ENCODE measurements at places on chromosomes 12 and 14.
A peak's percentile ranks its signal among the peaks of the same experiment; 100 is the strongest.

DNA sequence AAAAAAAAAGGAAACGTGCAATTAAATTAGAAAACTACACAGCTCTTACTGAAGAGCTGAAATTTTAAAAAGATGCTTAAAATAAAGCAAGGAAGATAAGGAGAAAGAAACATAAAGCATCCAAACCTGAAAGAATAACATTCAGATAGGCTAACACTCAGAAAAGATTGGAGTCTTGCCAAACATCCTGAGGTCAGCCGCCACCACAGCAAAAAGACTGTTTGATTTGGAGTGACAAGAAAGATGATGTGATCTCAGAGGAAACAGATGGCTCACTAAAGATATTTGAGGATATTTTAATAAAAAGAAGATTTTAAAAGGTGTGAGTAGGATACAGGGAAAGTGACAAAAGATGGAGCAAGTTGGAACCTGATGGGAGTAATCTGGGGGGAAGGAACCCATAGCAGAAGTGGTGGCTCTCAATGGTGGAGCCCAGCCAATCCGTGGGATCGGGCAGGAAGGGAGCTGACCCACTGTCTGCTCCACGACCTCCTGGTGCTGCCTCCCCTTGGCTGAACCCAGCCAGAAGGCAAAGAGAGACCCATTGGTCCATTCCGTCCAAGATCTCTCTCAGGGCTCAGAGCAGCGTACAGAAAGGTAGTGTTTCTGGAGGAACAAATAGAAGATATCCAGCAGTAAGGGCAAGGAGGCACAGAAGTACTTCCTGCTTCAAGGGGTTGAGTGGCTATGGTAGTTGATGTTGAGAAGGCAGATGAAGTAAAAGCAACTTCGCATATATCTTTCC is 469.6 kb downstream of the RGS6 start:
- H3K36me3 ChIP-seq: no peaks in the 10 kb centered on the region
- peak; percentile 8 for DNase-seq
- H3K27me3 ChIP-seq: peaks cover 26% of the 10 kb centered on the region
- H3K4me1 ChIP-seq: peaks cover 12% of the 10 kb centered on the region
- no peak overlapping the region for H3K27ac ChIP-seq

DNA sequence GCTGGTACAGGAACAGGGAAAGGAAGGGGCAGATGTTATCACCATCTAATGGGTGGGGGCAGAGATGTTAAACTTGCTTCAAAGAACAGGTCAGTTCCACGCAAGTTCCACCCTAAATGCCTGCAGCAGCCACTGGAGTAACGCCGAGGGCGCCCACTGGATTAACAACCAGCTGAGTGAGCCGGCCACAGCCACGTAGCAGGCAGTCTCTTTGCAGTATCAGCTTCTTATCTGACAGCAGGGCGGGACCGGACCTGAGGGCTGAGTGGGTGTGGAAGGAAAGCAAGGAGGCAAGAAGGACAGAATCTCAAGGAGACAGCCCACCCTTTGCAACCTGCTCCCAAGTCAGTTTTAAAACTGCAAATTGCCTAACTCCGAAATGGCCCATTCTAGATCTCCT is 38.4 kb upstream of the FOXN3 start:
- H3K4me3 ChIP-seq: no peak overlapping the region
- DNase-seq: no peak
- peaks cover 61% of the 10 kb centered on the region for H3K4me1 ChIP-seq
- H3K27ac ChIP-seq: no peak overlapping the region
- H3K36me3 ChIP-seq: no peaks in the 10 kb centered on the region

DNA sequence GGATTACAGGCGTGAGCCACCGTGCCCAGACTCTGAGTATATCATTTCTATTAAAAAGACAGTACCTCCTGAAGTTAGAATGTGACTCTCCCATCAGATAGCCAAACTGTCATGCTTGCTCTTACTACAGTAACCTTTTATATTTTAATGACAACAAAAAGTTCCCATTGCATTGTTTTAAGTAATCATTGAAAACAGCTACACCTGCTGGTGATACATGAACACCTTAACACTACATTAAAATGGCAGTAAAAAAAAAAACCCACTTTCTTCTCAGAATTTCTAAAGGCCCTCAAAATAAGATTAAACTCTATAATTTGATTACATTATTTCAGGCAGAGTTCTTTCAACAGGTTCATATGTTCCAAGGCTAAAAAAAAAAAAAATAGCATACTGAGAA is 76.7 kb downstream of the SH2B3 start:
- no peaks in the 10 kb centered on the region for H3K27me3 ChIP-seq
- H3K27ac ChIP-seq: no peak overlapping the region
- no peaks in the 10 kb centered on the region for H3K4me1 ChIP-seq
- H3K36me3 ChIP-seq: peaks cover 3% of the 10 kb centered on the region
- DNase-seq: no peak

GRCh38 chr14:62002642-62003041 is 240.4 kb downstream of the SNAPC1 start:
- no peak overlapping the region for H3K4me3 ChIP-seq
- H3K27ac ChIP-seq: no peak overlapping the region
- peaks cover 14% of the 10 kb centered on the region for H3K27me3 ChIP-seq
- H3K4me1 ChIP-seq: no peaks in the 10 kb centered on the region

GRCh38 chr12:115078990-115079389 is 395.0 kb upstream of the TBX3 start:
- no peaks in the 10 kb centered on the region for H3K4me1 ChIP-seq
- H3K27me3 ChIP-seq: peaks cover 2% of the 10 kb centered on the region
- H3K27ac ChIP-seq: no peak overlapping the region
- no peak for DNase-seq

GRCh38 chr12:121653999-121654398 is 15.5 kb downstream of the MORN3 start:
- no peaks in the 10 kb centered on the region for H3K27me3 ChIP-seq
- no peak for DNase-seq
- H3K27ac ChIP-seq: peak overlapping the region; percentile 62
- no peak overlapping the region for H3K4me3 ChIP-seq

DNA sequence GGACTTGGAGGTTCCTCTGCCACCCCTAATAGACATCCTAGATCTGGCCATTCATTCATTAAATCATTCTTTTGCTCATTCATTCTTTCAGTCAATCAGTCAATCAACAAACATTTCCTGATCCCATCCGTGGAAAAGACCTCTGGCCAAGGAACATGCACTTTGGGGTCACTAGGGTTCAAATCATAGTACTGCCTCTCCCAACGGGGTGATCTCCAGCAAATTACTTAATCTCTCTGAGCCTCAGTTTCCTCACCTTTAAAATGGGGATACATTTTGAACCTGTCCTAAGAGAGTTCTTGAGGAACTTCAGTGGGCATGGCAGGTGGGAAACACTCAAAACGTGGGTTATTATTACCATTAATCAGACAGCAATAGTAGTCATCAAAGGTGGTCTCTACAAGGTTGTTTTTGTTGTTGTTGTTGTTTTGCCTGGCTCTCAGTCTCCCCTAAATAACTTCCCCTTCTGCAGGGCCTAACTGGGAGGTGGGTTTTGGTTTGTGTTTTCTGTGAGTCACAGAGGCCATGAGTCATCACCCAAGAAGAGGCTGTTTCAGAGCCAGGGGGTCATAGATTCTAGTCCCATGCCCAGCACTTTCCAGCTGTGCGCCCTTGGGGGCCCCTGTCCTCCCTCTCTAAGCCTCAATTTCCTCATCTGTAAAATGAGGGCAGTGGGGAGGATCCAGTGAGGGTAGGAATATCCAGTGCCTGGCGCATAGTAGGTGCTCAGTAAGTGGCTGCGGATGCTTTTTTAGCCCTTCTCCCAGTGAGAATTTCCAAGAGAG is 16.9 kb upstream of the FAM222A start:
- H3K4me3 ChIP-seq: no peak overlapping the region
- no peak for DNase-seq
- no peaks in the 10 kb centered on the region for H3K36me3 ChIP-seq
- H3K27ac ChIP-seq: no peak overlapping the region
- H3K27me3 ChIP-seq: peaks cover 7% of the 10 kb centered on the region

GRCh38 chr14:24690492-24690891 is 56.5 kb upstream of the GZMB start:
- no peaks in the 10 kb centered on the region for H3K36me3 ChIP-seq
- peaks cover 15% of the 10 kb centered on the region for H3K4me1 ChIP-seq
- H3K4me3 ChIP-seq: no peak overlapping the region
- no peaks in the 10 kb centered on the region for H3K27me3 ChIP-seq
- H3K27ac ChIP-seq: no peak overlapping the region
- DNase-seq: no peak

DNA sequence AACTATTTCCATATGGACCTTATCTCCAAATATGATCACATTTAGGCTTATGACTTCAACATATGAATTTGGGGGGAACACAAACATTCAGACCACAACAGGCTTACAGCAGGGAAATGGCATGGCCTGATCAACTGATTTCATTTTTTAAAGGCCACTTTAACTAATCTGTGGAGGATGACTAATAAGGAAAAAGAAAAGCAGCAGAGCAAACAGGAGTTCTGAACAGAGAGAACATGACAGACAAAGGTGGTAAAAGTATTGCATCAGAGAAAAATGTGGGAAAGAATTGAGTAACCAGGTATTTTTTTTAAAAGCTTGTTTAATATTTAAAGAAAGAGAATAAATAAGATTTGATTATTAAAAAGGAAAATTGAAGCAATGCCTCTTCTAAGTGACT is 366.1 kb upstream of the TMPO start:
- H3K27me3 ChIP-seq: peaks cover 1% of the 10 kb centered on the region
- no peak for DNase-seq
- H3K4me1 ChIP-seq: no peaks in the 10 kb centered on the region

- H3K27me3 ChIP-seq: no peaks in the 10 kb centered on the region
- no peaks in the 10 kb centered on the region for H3K4me1 ChIP-seq
- no peak overlapping the region for H3K27ac ChIP-seq
- H3K36me3 ChIP-seq: no peaks in the 10 kb centered on the region
Measured at GRCh38 chr12:75635606-75636444, 124.4 kb upstream of the KRR1 start.

Measured in naive thymus-derived CD8-positive, alpha-beta T cell (primary cell).